ENCODE measurements at places on chromosomes 5 and 9.

DNA sequence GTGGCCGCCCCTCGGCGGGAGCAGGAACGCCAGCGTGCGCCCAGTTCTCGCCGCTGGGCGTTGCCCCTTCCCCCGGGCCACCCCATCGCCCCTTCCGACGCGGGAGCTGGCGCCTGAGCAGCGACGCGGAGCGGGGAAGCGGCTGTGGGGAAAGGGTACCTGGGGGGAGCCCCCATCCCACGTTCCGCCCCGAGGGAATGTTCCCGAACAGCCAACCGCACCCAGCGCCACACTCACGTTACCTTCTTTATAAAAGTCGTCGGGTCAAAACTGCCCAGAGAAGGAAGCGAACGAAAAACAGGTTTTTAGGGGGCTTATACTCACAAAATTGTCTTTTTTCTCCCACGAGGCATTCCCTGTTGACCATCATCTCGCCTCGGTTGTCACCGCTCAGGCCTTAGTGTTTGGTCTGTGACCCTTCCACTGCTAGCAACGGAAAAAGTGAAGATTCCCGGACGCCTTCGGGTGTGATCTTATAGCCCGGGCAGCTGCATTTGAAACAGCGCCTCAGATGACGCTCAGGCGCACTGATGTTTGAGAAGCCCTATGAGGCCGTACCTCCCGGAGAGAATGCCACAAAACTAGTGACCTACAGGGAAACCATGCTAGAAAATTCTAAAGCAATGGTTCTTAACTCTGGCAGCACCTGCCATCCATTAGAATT, 475 bp upstream of the GOLM1 start:
- DNase-seq, result peak; percentile 65

- no peak for DNase-seq
Observed at GRCh38 chr5:112238473-112238872, 180.6 kb downstream of the EPB41L4A start.

DNA sequence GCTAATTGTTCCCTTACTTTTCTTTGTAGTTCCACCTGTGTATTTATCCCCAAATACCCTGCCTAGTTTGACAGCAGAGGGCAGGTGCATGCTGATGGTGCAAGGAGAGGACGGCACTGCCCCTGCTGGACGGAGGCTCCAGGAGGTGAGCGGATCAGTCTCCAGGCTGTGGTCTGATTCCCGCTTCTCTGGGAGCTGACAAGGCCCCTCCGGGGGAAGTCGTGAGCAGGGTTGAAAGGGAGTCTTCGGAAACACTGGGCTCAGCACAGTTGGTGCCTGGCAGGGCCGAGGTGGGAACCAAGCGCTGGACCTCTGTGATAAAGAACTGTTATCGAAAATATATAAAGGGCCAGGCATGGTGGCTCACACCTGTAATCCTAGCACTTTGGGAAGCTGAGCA, 52.9 kb downstream of the RASGEF1C start:
- DNase-seq, result no peak

DNA sequence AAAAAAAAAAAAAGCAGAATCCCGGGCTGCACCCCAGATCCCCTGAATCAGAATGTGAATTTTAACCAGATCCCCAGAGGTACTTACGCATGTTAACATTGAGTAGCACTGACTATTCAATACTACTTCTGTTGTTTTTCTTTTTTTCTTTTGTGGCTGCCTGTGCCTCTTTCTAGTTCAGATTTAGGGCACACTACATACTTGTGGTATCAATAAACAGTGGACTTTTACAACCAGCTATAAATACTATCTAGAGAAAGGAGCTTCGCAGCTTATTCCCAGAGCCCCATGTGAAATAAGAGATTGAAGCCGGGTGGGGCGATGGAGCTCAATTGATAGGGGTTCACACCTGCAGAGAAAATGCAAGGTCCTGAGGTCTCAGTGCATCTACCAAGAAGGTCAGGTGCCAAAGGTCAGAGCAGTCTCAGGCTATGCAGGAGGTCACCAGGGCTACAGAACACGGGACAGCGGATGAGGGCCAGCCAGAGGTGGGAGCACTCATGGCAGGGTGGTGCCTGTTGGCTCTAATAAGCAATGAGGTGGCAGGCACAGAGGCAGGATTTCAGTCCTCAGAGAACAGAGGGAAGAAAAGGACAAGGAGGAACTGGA, 22.3 kb downstream of the WWC1 start:
- DNase-seq, result peak; percentile 44

DNA sequence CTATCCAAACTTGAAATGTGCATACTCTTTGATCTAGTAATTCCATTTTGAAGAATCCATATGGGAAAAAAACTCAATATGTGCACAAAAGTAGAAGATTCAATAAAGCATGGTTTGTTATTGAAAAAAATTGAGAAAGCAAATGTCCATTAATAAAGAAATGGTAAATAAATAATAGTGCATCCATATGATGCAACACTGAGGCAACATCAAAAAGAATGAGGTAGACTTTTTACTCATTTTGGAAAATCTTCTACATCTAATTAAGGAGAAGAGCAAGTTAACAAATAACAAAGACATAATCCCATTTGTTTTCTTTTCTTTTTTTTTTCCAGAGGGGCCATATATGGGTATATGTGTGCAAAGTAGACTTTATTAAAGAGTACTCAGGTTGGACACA, 52.5 kb upstream of the FST start:
- DNase-seq, result no peak
